Activated CD8-positive, alpha-beta T cell treated with anti-CD3 and anti-CD28 coated beads for 36 hours (primary cell): ENCODE measurements at places on chromosomes 7 and 10. TPM values are rescaled to one million over a fixed set of nuclear protein-coding genes. Genes with fewer than 3 reads are reported as not detected.

NUB1 gene
- 42.5 TPM for total RNA-seq

STK31 gene
- 0.20 TPM for total RNA-seq

NUP205 gene
- 145 TPM for total RNA-seq

GPRIN2 gene
- total RNA-seq: not detected

CHAT gene
- total RNA-seq: not detected

SVOPL gene
- total RNA-seq: not detected

HYAL4 gene
- not detected for total RNA-seq

PALD1 gene
- 6.6 TPM for total RNA-seq

TCAF2 gene
- total RNA-seq: 37.2 TPM

AKR1C8 gene
- total RNA-seq: not detected

ZPBP gene
- 0.36 TPM for total RNA-seq

GARIN1A gene
- 0.25 TPM for total RNA-seq

ADK gene
- 57.5 TPM for total RNA-seq
